ENCODE measurements at places on chromosomes 11 and 22.

- no peak for DNase-seq
These were observed 28.3 kb upstream of the TP53I11 start for GRCh38 chr11:44978961-44979331.

GRCh38 chr22:49081261-49081666 lies 746.4 kb downstream of the BRD1 start:
- no peak for DNase-seq

DNA sequence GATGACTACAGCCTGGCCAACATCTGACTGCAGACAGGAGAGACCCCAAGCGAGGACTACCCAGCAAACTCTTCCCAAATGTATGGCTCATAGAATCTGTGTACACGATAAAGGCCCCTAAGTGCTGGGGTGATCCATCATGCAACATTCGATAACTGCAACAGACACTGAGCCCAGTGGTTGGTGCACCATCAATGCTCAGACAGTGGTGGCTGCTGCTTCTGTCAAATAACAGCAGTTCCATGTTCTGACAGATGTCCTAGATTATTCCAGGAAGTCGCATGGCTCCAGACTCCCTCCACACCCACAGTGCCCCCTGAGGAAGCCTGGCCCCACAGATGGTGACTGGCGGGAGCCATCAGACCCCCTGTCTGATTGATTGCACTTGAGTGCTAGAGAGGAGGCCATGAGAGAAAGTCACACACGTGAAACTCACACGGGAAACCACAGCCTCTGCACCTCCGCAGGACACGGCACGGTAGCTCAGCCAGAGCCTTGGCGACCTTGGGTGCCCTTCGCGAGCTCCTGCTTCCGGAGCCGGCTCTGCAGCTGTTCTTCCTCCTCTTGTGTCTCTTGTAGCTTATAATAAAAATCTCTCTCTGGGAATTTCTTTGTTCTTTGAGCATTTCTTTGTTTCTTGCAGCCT lies 1155.9 kb downstream of the TBC1D22A start:
- no peak for DNase-seq

DNA sequence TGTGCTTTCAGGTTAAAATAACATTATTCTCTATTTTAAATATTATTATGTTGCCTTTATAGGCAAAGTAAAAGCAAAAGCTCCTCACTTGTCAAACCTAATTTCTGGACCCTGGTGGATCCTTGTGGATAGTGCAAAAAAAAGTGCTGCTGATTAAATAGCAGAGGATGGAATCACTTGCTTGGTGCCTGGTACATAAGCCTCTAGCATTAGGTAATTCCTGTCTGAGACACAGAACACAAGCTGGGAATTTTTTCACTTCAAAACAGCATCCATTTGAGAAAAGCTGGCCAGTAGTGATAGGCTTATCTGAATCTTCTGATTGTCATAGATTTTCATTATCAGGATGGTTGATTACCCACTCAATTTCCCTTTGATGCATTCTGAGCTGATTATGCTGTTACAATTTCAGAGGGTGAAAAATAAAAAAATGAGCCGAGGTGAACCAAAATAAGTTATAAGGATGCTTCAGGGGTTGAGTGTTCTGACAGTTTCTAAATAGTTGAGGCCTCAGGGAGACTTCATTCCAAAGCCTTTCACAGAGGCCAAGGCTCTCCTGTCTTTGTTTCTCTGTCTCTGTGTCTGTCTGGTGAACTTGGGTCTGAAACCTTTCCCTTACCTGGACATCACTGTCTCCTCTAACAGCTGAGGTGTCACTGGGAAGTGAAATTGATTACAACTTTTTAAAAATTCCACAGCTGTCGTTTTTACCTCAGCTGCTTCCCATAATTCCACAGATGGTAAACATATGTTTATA lies 242.9 kb downstream of the NELL1 start:
- no peak for DNase-seq

DNA sequence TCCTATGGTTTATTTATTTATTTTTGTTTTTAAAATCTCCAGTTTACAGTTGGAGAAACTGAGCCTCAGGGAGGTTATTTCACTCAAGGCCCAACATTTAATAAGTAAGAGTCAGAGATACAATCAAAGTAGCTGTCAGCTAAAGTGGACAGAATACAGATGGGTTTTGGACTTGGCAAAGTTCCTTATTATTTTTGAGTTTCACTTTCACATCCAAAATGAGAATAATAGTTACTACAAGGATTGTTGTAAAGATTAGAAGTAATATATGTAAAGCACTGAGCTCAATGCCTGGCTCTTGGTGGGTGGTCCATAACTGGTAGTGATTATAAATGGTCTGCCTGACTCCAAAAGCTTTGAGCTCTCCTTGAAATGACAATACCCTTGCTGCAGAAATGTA lies 87.5 kb upstream of the SESN3 start:
- no peak for DNase-seq

DNA sequence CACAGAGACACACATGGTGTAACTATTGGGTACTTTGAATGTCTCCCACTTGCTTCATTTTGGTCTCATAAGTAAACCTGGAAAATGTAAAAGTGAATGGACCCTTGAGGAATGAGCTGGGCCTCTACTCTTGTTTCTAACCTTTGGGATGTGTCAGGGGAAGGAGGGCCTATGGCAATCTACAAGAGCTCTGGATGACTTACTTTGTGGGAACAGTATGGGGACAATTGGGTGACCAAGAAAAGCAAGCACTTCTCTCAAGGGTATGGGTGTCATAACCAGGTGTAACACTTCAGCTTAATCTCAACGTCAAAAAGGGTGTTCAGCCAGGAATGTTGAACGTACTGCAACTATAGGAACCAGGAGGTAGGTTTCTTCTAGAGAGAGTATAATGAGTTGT lies 144.0 kb downstream of the OPCML start:
- DNase-seq = no peak

DNA sequence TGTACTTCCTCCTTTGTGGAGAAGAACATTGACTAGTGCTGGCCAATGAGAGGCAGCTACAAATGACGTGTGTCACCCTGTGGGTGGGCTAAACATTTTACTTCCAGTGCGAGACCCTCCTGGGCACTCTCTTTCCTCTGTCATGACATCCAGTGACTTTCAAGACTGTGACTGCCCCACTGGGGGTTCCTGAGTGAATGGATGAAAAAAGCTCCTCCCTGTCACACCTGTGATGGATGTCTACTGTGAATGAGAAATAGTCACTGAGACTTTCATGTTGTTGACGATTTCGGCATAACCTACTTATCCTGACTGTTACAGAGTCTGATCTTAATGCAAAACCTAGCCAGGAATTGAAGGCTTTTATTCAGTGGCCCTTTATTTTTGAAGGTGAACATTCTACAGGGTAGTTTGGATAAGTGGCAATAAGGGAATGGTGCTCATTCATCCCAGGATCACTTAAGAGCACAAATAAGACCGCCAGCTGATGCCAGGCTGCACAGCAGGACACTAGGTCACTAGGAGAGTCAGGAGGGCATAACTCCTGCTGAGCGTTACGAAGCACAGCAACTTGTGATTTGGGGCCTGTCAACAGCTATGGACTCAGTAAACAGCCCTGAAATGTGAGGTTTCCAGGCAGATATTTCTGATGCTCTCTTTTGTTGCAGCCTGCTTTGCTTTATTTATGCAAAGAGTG lies 636.6 kb downstream of the NTM start:
- no peak for DNase-seq

- DNase-seq = no peak
These were observed 1.2 kb downstream of the DCHS1 start for GRCh38 chr11:6654281-6655019.

DNA sequence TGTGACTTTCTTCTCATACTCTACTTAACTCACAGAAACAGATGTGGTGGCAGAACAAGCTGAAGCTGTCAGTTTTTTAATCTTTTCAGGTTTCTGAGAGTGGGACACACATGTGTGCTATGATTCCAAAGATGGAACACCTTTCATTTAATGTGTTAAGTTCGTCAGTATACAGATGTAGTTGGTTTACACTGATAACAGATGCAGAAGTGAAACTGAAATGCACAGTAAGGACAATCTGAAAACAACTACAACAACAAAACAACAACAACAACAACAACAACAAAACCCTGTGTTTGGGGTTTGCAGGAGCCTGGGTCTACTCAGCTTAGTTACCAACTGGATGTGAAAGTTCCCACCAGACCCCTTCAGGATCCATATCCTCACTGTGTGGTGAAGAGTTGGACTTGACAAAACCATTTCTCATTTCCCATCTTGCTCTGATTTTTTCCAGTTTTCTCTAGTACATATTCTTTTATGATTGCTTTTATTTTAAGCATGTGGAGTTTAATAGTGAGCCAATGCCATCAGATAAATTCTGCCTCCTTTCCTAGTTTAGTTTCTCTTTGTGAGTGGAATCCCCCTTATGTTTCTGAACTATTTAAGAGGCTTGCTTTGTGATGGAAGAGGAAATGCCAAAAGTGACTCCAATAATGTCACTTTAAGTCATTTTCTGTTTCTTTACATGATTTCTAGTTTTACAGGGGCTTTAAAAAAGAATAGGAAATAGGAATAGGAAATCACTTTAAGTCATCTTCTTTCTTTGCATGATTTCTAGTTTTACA lies 47.8 kb downstream of the ARHGAP42 start:
- no peak for DNase-seq

DNA sequence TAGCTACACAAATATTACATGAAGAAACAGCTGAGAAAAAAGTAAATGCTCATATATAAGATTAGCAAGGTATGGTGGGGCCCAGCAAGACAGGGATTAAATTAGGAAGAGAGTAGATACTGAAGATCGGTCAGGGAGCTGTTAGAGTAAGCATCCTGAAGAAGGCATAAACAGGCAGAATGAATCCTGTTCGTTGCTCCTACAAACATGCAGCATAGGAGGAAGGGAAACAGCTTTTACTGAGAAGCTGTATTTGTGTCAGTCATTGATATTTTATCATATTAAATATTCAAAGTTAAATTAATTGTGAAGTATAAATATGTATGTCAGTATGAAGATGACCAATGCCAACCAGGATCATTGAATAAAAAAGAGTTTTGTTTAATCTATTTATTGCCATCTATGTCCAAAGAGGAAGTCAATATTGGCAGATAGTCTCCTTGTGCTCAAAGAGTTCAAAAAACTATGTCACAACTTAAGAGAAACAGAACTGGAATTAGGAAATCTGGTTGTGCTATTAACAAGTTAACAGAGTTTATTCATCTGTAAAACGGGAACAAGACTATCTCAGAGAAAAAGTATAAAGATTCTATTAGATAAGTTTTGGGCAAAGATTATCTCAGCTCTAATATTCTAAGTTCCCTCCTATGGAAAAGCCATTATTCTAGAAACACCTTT lies 255.2 kb downstream of the GRM5 start:
- DNase-seq = no peak

DNA sequence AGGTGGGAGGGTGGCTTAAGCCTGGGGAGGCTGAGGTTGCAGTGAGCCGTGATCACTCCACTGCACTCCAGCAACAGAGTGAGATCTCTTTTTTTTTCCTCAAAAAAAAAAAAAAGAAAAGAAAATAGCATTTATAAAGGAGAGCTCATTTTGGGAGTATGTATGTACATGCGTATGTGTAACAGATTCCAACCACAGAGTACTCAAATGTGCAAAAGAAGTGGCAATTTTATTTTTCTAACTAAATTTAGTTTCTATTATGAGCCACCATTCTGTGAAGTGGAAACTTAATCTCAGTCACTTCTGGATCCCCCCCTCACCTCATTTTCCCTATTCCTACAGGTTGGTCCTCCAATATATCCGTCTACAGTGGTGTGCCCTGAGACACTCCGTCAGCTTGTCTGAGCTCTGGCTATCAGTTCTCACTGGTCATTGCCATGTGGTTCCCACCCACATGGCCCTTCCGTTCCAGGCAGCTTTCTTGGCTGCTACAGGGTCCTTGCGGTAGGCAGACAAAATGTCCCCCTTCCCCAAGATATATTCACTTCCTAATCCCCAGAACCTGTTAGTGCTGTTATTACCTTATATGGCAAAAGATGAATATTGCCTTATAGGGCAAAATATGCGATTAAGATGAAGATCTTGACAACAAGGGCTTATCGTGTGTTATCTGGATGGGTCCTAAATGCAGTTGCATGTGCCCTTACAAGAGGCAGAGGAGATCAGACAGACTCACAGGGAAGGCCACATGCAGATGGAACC lies 35.8 kb upstream of the TSKU start:
- no peak for DNase-seq

DNA sequence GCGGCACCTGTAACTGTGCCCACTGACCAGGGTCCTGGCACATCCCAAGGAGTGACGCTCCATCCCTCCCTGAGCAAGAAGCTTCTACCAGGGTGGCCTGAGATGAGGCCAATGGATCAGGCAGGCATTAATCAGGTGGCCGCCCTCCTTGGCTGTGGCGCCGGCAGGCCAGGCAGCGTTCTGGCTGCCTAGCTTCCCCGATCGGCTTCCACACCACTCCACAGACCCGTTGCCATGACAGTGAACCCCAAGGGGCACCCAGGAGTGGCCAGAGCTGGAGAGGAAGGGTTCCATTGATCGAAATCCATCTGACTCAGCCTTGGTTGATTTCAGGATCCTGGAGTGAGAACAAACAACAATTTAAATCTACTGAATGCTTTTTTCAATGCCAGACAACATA lies 20.5 kb downstream of the LRRC55 start:
- DNase-seq = no peak
